Dermis blood vessel endothelial cell (primary cell): ENCODE measurements at places on chromosomes 13 and 19. TPM values are rescaled to one million over a fixed set of nuclear protein-coding genes. Genes with fewer than 3 reads are reported as not detected.

The TSKS gene
- 0.17 TPM in 1 of 2 replicates, not detected in the other for total RNA-seq

The ZNF419 gene
- 7.8 and 12.6 TPM in 2 replicates for total RNA-seq

The ZNF222 gene
- total RNA-seq, result 4.8 and 7.5 TPM in 2 replicates

The LYL1 gene
- 51.8 and 55.0 TPM in 2 replicates for total RNA-seq

The AP1M2 gene
- total RNA-seq, result 0.17 TPM in 1 of 2 replicates, not detected in the other
